Mucosa of descending colon (tissue), 3 donors: ENCODE measurements at places on chromosomes 7 and 10.

DNA sequence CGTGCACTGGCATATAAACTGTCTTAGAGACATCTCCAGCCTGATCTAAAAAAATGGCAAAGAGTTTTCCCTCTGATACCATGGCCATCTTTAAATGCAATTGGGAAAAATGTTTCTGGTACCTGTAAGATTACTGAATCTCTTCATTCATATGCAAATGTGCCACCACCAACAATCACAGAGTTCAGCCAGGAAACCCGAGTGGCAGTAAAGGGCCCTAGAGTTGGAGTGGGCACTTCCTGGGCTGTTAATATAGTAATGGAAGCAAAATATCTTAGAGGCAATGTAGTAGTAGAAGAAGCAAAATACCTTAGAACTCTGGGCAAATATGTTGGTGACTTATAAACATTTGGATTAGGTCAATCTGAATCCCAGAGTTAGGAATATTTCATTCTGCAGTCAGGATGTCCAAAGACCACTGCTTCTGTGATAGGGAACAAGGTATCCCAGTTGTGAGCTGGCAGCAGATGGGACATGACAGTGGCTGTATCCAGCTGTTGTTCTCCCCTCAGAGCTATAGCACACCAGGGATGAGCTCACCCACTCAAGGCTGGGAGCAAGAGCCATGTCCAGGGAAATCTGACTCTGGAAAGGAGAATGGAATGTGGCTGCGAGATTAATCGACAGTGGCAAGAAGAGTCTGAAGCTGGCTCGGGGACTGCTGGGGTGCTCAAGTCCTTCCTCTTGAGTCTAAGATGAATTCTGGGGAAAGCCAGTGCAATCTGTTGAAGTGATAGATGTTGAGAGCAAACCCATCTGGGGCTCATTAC, 332.1 kb downstream of the PHTF2 start:
- DNase-seq: no peak

DNA sequence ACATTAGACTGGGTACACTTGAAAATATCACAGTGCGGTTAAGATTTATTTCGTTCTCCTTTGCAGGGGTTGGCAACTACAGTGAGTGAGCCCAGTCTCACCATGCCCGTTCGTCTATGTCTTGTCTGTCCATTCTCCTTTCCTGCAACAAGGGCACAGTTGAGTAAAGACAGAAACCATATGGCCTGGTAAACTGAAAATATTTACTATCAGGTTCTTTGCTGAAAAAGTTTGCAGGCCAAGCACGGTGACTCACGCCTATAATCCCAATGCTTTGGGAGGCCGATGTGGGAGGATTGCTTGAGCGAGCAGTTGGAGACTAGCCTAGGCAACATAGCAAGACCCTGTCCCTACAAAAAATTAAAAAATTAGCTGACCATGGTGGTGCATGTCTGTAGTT, 11.4 kb upstream of the KCTD7 start:
- no peak for DNase-seq

DNA sequence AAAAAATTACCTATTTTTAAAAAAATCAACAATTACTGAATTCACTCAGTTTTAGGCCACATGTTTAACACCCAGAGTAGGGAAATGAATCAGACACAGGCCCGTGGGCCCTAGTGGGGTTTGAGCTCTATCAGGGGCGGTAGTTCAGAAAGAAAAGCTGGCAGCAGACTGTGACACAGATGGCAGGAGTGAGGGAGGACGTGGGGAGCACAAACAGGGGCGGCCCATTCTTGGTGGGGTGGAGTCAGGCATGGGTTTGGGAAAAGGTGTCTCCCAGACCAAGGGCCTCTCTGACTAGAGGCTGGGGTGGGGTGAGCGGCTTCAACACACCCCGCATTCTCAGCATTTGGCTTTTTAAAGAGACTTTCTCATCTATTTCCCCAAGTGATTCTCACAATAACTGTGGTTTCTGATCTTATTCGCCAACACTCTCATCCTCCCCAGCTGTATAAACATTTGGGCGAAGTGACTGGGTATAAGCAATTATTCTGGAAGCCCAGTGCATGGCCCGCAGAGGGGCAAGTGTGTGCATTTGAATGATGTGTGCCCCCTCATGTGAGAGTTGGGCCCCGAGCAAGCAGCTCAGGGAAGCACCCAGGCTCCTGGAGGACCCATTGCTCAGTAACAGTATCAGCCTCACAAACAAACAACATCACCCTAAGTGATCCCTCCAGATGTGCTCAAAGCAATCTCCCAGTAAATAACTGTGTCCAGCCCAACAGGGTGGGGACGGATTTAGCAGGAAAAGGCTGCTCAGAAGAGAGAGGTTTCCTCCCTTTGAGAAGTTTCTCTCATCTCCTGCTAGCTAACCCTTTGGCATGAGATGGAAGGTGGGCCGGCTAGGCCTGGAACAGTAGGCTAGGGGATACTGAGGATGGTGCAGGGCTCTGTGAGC, 437.6 kb upstream of the ZMIZ1 start:
- no peak for DNase-seq

DNA sequence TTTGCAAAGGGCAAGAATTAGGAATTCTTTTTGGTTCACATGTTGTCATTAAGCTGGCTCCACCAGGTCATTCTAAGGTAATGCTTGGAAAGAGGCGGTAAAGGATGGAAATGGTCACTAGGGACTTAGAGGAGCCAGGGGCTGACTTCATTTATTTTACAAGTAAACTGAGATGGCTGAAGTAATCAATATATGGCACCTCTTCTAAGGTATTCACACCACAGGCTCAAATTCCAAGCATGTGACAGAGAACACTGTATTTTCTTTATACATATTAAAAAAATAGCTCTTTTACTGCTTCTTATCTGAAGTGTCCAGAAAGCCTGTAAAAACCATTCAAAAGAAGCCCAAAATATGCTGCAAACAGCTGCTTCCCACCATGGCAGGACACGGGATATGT, 239.0 kb downstream of the GLI3 start:
- no peak for DNase-seq

GRCh38 chr7:85018498-85018897, 168.4 kb downstream of the SEMA3D start:
- DNase-seq: no peak

GRCh38 chr7:128235471-128235870, 5.6 kb upstream of the LEP start:
- DNase-seq: no peak

GRCh38 chr10:14772399-14772798, 2.3 kb downstream of the FAM107B start:
- DNase-seq: no peak
